ENCODE measurements at places on chromosomes 13 and 19. TPM values are rescaled to one million over a fixed set of nuclear protein-coding genes. Genes with fewer than 3 reads are reported as not detected.

GDF15 gene
- total RNA-seq, result 63.2 TPM

FLT1 gene
- not detected for total RNA-seq

CACNG8 gene
- 1.2 TPM for total RNA-seq

BEST2 gene
- total RNA-seq, result not detected

B3GNT3 gene
- total RNA-seq, result 4.6 TPM

ZNF211 gene
- 6.8 TPM for total RNA-seq

ZNF507 gene
- 14.4 TPM for total RNA-seq

IFNL3 gene
- total RNA-seq, result not detected
